ENCODE measurements at places on chromosomes 6 and 20.

DNA sequence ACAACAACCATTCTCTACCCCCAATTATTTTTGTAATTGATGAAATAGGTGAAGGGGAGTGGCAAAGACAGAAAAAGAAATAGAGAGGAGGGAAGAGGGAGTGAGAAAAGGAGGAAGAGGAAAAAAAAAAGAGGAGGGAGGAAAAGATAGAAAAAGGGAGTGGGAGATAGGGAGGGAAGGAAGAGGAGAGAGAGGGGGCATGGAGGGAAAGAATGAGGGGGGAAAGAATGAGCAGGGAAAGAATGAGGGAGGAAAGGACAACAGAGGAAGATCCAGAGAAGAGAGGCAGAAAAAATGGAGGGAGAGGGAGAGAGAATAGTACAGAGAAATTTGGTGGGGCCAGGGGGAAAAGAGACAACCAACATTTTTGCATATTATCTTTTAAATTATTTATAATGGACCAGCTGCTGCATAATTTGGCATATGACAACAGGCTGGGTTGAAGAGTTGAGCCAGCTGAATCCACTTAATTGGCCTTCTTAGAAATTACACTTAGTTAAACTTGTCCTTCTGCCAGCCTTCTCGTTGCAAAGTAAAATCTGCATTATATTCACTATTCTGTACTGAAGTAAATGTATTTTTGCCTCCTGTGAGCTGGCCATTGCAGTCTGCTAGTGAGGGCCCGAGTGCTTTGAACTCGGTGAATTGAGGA, 101.0 kb downstream of the ARHGAP18 start:
- DNase-seq: no peak

DNA sequence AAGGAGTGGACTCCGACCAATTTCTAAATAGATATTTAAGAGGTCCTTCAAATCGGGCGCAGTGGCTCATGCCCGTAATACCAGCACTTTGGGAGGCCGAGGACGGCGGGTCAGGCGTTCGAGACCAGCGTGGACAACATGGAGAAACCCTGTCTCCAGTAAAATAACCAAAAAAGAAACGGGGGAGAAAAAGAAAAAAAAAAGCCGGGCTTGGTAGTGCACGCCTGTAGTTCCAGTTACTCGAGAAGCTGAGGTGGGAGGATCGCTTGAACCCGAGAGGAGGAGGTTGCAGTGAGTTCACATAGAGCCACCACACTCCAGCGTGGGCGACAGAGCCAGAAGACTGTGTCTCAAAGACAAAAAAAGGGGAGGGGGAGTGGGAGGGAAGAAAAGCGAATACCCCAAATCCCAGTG, 53.3 kb upstream of the HFE start:
- DNase-seq: no peak

DNA sequence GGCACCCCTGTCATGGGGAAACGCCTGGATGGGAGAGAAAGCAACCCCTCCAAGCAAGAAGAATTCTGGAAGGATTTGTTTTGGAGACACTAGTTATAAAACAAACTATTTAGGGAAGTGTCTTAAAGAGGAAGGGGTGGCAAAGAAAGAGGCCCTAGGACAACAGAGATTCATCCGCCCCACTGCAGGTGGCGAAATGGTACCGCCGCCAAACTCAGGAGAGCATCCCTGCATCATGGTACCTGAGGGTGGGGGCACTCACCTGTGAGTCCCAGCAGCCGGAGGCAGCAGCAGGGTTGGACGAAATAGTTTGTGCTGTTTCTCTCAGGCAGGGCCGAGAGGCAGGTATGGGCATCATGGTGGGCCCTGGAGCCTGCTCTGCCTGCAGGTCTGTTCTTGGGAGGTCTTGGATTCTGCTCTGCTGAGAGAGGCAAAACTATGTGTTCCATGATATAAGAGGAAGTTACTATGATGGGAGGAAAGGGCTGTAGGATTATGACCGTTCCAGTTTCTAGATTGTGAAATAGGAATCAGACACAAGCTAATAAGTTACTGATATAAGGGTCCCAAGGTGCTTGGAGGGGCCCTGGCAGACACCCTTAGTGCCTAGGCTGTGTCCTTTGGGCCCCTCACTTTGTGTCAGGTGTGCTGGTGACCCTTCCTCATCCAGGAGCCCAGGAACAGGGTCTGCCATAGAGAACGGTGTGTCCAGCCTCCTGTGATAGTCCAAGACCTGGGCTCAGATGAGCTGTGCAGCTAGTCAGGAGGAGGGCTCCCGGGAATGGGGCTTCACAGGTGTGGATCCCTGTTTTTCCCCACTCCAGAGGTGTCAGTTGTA, 20.4 kb downstream of the SIRPD start:
- no peak for DNase-seq

GRCh38 chr6:168637834-168638233, 196.8 kb downstream of the SMOC2 start:
- DNase-seq: no peak

- no peak for DNase-seq
Observed at GRCh38 chr6:44480097-44480541, 92.6 kb downstream of the CDC5L start.

- DNase-seq: no peak
Observed at GRCh38 chr6:37006793-37007339, 1.4 kb downstream of the FGD2 start.

- no peak for DNase-seq
Observed at GRCh38 chr6:52620055-52620905, 43.4 kb upstream of the TRAM2 start.
